ENCODE measurements at places on chromosomes 3 and 15.

DNA sequence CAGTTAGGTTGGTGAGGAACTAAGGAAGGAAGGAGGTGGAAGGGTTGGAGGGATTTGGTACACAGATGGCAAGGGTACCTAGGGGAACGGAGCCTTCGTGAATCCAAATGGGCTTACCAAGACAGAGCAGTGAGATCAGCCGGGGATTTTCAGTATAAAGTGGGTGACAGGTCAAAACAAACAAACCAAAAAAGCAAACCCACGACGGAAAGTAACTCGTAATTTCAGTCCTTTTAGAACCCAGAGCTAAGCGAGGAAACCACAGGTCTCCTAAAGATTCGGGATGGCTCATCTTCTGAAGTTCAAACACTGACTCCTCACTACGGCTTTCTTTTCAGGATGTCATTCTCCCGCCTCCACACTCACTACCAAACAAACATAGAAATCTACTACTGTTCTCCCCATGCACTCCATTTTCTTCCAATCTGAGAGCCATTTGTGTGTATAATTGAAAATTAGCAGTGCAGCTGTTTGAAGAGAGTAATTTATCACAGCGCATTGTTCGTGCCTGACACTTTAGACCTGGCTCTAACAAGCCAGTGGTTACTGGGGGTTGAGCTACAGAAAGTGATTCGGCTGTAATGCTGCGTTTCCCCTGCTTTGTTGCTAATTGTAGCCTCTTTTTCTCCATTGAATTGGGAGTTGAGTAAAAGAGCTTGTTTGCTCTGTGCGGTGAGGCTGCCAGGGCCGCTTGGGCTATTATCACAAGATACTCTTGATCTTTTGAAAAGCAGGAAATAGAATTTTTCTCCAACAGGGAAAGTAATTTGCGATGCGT is 64.7 kb upstream of the CCDC39 start:
- no peak for DNase-seq

DNA sequence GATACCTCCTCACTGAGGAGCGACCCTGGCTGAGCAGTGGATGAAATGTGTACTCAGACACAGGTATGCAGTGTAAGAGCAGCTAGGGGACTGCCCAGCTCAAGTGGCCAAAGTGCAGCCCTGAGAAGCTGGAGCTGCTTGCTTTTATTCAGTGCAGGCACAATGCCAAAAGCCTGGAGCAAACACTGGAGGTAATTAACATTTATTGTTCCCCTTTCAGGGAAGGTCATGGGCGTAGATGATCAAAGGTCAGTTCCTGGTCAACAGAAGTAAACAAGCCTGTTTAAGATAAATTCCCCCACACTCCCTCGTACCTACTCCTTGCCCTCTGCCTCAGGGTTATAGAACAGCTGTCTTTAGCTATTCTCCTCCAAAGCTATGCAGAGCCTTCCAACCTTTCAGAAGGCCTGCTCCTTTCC is 17.5 kb downstream of the PLA2G4F start:
- DNase-seq = no peak

GRCh38 chr3:149844091-149844490 is 31.1 kb downstream of the RNF13 start:
- no peak for DNase-seq

DNA sequence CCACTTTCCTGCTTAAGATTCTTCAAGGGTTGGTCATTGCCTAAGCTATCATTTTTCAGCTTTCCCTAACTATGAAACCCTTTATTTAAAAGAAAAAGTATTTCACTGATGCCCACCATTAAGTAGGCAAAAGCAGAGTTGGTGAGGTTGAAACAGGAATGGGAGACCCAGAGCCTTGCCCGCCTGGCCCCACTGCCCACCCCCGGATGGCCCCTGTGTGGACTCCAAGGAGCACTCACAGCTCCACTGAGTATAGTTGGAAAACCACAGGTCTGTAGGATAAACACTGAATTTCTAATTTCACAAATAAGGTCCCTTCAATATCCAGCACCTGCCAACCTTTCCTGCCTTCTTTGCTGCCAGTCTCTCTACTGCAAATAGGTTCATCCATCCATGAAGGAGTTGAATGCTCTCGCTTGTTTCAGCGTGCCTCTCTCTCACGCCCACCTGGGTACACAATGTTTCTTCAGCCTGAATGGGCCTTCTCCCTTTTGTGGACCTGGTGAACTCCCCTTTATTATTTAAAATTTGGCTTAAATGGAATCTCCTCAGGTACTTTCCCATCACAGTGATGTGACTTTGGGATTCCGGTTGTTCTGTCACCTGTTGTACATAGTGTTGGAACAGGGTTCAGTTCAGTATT is 8.7 kb upstream of the ACAP2 start:
- no peak for DNase-seq

GRCh38 chr3:148190441-148190990 is 507.2 kb upstream of the AGTR1 start:
- no peak for DNase-seq

GRCh38 chr3:2141482-2141881 is 42.8 kb downstream of the CNTN4 start:
- DNase-seq = no peak

DNA sequence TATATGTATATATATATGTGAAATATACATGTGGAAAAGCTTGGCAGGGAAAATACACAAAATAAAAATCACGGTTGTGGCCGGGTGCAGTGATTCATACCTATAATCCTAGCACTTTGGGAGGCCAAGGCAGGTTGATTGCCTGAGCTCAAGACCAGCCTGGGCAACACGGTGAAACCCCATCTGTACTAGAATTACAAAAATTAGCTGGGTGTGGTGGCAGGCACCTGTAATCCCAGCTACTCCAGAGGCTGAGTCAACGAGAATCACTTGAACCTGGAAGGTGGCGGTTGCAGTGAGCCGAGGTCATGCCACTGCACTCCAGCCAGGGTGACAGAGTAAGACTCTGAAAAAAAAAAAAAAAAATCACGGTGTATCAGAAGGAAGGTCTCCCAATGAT is 20.8 kb upstream of the ARHGEF3 start:
- DNase-seq = no peak

GRCh38 chr3:114290911-114291901 is 2.6 kb upstream of the TIGIT start:
- DNase-seq = peak; percentile 93

DNA sequence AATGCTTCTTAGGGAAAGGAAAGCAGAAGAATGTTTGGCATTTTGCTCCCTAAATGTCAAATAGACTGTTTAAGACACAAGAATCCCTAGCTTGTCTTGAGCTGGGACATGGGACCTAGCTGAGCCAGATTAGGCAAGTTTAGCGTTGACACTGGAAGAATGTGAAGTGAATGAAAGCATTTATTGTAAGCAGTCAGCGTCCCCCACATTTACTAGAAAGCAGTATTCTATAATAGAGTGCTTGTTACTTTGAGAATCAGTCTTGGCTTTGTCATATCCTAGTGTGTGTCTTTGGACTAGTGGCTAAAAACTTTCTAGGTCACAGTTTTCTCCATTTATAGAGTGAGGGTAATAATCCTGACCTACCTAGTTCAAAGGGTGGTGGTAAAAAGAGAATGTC is 161.6 kb downstream of the ADAMTSL3 start:
- DNase-seq = no peak

GRCh38 chr3:113140876-113141275 is 70.5 kb upstream of the BOC start:
- DNase-seq = no peak

GRCh38 chr3:31025541-31025940 is 131.1 kb upstream of the GADL1 start:
- DNase-seq = no peak

DNA sequence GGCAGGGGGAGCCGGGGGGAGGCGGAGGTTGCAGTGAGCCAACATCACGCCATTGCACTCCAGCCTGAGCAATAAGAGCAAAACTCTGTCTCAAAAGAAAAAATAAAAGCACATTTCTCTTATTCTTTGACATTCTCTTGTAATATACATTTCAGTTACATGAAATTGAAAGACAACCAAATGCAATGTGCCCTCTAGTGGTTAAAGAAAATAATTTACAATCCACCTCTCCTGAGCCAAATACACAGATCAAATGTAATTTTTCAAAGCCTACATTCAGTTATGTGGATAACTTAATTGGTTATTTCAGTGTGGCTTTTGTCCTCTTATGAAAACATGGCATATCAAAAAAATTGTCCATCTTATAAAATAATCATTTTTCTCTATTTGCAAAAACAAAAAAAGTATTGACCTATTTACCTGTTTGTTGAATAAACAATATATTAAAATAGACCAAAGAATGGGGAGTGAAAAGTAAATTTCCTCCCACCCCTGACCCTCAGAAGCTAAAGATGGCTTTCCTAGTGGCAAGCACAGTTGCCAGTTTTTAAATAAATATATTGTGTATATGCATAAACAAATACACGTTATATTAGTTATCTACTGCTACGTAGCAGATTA is 14.2 kb upstream of the U2SURP start:
- peak; percentile 54 for DNase-seq

DNA sequence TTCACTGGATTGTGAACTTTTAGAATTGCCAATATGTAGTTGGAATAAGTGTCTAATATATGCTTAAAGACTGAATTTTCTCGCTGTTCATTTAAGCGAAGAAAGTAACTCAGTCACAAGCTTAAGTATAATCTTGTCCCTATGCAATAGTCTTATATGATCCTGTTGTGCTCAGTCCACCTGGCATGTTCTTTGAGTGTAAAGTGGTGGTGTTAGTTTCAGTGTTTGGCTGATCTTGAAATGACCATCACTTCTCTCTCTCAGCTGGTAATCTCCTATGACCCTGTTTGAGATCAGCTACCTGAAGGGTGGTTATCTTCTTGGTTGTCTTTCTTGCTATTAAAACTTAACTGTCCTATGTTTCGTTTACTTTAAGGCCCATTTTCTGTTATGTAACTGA is 197.5 kb downstream of the PTPRG start:
- no peak for DNase-seq
